ENCODE measurements at places on chromosomes 7 and 10.

- DNase-seq = no peak
Observed at GRCh38 chr7:34385384-34385783, 272.6 kb upstream of the NPSR1 start.

DNA sequence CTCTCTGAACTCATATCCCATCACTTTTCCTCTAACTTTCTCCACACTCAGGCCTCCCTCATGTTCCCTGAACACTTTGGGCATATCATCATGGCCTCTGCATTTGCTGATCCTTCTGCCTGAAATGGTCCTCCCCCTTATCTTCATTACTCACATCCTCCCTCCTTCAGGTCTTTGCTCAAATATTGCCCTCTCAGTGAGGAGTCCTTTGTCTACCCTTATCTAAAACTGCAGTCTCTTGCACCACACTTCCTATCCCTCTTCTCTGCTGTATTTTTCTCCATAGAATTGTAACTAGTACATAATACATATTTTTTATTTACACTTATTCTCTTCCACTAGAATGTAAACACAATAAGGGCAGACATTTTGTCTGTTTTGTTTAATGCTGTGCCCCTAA lies 41.7 kb downstream of the DNAJC1 start:
- no peak for DNase-seq

DNA sequence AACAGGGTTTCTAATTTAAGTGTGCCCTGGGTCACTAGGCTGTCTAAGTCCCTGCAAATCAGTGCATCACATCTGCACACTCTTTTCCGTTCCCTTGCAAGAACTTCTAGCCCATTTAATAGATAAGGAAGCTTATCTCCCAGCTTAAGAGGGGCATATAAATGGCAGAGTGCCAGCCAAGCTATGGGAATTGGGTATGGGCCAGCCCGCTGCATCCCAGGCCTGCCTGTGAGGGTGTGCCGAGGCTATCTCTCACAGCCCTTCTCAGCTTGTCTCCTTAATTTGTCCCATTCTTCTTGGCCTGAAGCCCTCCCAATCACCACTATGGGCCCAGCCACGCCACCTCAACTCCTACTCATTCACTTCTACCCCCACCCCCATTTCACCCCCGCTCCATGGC lies 14.7 kb downstream of the AQP1 start:
- no peak for DNase-seq

GRCh38 chr10:67115972-67116371 lies 190.1 kb downstream of the LRRTM3 start:
- DNase-seq = no peak

GRCh38 chr7:133095119-133095671 lies 13.3 kb upstream of the CHCHD3 start:
- DNase-seq = no peak

GRCh38 chr7:106190589-106191330 lies 78.6 kb upstream of the SYPL1 start:
- DNase-seq = no peak

DNA sequence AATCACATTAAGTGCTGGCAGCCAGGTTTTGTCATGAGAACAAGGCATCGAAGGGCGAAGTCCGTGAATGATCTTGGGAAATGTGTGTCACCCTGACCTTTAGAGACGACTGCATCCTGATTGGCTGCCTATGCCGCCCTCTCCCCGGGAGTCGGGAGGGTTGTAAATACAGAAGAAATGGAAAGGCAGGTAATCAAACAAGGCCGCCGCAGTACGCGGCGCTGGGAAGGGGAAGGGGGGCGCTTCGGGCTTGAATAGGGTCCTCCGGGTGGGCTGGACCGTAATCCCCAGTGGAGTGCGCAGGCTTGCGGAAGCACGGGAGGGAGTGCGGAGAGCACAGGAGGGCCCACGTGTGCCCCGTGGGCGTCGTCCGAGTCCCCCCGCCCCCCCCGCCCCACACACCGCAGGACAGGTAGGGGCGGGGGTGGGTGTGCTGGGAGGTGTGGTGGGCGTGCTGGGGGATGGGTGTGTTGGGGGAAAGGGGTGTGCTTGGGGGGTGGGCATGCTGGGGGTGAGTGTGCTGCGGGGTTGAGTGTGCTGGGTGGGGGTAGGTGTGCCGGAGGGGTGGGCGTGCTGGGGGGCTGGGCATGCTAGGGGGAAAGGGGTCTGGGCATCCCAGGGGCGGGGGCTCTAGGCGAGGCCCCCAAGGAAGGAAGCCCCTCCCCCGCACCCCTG lies 169.4 kb downstream of the ARHGAP12 start:
- no peak for DNase-seq

- no peak for DNase-seq
Observed at GRCh38 chr10:108801775-108802517, 1121.4 kb downstream of the XPNPEP1 start.

DNA sequence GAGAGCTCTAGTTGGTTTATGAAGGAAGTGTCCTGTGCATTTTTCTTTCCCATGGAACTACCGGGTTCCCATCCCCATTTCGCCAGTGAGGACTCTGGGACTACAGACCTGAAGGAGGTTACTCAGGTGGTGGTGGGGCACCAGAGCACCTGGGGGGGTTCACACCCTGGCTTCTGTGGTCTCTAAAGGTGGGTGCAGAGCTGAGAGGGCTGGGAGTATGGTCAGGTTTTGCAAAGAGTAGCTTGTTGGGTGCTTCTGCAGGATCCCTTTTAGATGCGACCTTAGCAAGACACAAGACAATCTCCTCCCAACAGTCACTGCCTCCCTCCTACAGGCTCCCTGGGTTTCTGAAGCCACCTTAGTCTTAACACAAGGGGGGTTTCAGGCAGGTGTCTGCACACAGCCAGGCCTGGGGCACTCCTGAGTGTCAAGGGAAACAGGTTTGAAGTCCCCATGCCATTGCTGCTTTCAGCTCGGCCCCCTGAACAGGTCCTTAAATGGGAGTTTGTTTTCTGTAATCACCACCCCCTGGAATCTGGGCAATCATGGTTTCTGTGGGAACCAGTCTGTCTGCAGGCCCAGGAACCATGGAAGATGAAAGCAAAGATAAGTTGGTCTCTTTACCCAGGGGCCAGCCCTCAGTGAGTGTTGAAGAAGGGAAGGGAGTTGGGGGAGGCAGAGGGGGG lies 9.9 kb upstream of the CXCL12 start:
- DNase-seq = no peak
